Stimulated activated CD4-positive, alpha-beta T cell treated with anti-CD3 and anti-CD28 coated beads, Interleukin-15, amount 100 ng/mL, for 48 hours (primary cell): ENCODE measurements at places on chromosomes 5 and 9.

- DNase-seq, result no peak
Measured at GRCh38 chr5:33843579-33843978, 48.2 kb downstream of the ADAMTS12 start.

GRCh38 chr9:36138901-36139300 lies 2.4 kb downstream of the GLIPR2 start:
- DNase-seq, result no peak

- no peak for DNase-seq
Measured at GRCh38 chr9:25381141-25381540, 297.1 kb downstream of the TUSC1 start.

DNA sequence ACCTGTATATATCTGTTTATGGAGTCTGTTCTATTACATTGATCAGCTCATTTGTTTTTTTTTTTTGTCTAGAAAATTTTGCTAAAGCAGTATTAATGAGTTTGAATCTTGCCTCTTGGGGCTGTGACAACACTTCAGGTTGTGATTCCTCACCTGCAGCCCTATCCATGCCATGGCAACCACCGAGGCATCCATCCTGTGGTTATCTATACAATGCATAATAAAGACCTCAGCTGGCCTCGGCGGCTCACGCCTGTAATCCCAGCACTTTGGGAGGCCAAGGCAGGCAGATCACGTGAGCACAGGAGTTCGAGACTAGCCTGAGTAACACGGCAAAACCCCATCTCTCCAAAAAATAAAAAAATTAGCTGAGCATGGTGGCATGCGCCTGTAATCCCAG lies 28.1 kb upstream of the PDCD1LG2 start:
- DNase-seq, result no peak

- DNase-seq, result no peak
Measured at GRCh38 chr5:109485030-109485429, 75.3 kb upstream of the PJA2 start.

DNA sequence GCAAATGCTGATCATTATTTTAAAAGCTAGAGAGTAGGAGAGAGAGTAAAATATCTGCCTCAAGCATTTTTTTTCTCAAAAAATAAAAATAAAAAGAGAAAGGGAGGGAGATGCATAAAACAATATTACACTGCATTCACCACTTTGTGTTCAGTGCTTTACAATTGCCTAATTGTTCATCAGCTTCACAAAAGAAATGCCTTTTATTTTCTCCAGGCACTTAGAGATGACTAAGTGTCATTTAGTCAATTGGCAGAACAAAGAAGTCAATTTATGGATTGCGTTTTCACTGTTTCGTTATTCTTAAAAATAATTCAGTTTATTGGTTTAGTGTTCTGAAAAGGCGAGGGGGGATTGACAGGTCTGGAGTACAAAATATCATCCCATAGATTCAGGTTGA lies 232.5 kb upstream of the CCNH start:
- DNase-seq, result no peak

DNA sequence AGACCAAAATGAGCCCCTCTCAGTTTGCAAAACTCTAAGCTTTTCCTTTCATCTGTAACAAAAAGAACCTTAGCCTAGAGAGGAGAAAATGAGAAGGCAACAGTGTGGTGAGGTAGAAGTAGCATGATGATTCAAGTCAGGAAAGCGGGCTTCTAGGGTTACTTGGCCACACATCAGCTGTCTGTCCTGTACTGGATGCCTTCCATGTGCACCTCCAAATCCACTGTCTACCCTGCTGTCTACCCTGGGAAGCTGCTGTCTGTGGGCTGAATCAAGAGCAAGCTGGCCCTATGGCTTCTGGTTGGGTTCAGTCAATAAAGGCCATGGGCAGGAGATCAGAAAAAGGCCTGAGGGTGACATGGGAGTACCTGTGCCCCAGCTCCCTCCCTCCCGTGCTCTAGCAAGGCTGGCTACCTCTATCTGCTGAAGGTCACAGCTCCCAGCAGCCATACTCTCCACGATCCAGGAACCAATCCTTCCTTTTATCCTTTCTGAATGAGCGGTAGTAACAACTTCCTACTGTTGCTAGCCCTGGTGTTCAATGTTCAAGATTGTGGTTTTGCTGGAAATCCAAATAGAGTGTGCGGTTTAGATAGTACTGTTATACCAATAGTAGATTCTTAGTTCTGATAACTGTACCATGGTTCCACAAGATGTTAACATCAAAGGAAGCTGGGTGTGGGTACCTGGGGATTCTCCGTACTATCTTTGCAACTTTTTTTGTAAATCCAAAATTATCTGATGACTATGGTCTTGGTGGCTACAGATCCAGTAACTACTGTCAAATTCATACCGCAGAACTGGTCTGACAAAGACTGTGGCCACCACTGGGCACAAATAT lies 191.0 kb downstream of the ESM1 start:
- no peak for DNase-seq

DNA sequence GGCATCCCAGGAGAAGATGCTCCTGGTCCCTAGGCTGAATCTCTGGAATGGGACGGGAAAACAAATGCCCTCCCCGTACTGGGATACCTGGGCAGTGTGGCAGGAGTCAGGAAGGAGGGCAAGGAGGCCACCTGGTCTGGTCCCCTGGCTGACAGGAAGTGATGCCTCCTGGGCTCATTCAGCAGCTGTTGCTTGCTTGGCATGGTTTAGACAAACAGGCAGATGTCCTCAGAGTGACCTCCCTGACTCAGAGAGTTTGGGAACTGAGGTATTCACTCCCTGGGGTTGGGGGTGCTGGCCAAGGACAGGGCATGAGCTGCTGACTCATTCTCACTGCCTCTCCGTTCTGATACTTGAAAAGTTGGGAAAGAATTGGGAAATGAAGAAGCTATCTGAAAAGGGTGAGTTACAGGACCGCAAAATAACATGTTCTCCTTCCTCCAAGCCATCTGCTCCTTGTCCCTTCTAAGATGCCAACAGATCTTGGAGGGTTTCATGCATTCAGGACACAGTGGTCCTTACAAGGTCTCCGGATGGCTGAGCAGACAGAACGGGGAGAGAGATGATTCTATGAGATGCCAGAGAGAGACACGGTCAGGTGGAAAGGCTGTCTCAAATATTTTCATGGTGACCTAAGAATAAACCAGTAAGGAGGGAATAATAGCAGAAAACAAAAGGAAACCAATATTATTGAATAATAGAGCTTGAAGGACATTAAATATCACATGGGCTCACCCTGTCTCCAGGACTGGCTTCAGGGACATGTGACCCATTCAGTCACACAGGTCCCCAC lies 534.5 kb downstream of the BNC2 start:
- DNase-seq, result no peak

GRCh38 chr9:81497091-81497490 lies 192.3 kb downstream of the TLE1 start:
- DNase-seq, result no peak

DNA sequence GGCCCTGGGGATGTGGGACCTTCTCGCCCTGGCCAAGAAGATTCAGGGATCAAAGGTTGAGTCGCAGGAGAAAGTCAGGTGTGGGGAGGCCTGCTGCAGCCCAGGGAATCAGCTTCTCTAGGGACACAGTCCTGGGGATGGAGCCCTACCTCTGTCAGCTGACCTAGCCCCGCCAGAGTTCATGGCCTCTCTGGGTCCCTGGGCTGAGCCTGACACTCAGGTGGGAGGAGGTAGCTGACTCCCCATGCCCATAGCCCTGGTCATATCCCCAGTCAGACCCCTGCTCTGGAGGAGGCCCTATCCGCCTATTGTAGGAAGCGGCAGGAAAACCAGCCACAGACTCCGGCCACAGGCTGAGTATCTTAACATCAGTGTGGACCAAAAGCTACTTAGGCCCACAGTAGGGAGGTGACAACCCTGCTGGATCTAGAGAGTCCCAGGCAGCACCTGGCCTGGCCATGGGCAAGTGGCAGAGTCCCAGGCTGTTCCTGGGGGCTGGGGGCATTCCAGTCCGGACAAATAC lies 15.0 kb upstream of the MRNIP start:
- no peak for DNase-seq

DNA sequence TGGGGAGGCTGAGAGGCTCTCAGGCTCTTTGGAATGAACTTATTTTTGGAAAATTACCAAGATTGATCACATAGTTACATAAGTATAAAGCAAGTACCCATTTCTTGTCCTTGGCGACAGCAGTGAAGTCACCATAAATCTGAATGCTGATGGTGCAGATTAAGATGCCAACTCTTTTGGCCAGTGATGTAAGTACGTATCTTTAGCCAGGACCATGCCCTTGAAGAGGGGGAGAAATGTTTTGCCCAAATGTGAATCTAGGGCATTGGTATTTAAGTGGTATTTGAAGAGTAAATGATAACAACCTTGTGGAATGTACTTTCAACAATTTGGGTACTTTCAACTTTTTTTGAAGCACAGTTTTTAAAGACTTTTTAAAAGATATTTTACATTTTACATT lies 68.2 kb upstream of the RAD23B start:
- no peak for DNase-seq

- DNase-seq, result no peak
Measured at GRCh38 chr9:101028346-101029314, at the start of gene PLPPR1. PLPPR1 (plus strand) TSS chr9:101028727.

GRCh38 chr5:135040034-135040332 lies 6.0 kb upstream of the PITX1 start:
- DNase-seq, result no peak

GRCh38 chr9:2093920-2094597 lies 78.9 kb downstream of the SMARCA2 start:
- no peak for DNase-seq

DNA sequence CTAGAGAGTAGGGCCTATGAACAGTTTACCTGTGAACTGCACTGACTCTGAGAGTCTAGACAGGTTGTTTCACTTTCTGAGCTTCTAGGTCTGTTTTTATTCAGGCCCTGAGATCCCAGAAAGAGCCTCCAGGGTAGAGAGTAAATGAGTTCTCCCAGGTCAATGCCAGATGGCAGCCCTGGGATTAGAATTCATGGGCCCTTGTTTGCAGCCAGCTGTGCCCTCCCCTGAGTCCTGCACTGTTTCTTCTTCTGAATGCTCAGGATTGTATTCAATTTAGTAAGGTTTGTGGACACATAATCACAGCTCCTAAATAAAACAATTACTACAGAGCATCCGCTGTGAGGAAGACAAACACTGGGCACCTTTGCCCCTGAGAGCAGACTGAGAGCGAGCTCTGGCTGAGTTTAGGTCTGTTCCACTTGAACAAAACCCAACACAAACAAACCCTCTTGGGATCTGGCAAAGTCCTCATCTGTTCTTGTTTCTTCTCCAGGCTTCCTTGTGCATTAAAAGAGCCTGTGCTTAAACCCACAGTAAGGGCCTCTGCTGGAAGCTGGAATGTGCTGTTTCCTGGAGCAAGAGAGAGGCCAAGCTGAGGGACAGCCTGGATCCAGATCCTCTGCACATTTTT lies 29.9 kb downstream of the FAM219A start:
- no peak for DNase-seq

GRCh38 chr5:61732796-61733195 lies 400.7 kb downstream of the ZSWIM6 start:
- no peak for DNase-seq

GRCh38 chr5:165420493-165420892 lies 1915.1 kb downstream of the MAT2B start:
- no peak for DNase-seq

DNA sequence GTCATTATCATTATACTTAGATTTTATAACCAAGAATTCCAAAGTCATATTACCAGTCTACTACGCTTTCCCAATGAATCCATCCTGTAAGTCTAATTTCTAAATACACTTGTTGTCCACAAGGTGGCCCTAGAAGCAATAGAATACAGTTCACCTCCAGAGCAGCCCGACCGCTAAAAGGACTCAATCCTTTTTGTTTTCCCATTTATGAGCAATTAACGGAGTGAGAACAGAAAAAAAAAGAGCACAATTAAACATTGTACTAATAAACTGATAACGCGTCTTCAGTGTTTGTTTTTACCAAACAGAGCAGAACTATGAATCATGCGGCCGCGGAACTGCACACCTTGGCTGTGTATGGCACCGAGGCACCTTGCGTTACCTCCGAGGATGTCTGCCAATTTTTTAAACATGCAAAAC lies 160.7 kb upstream of the DAPK1 start:
- no peak for DNase-seq

DNA sequence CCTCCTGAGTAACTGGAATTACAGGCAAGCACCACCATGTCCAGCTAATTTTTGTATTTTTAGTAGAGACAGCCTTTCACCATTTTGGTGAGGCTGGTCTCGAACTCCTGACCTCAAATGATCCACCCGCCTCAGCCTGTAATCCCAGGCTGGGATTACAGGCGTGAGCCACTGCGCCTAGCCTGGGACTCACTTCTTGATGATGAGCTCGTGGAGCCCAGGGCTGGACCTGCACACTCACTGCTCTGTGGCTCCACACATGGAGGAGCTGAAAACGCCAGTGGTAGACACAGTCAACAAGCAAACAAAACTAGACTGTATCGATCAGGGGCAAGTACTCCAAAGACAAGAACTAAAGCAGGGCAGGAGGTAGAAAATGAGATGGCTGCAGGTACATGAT lies 59.8 kb upstream of the RPL26L1 start:
- no peak for DNase-seq

DNA sequence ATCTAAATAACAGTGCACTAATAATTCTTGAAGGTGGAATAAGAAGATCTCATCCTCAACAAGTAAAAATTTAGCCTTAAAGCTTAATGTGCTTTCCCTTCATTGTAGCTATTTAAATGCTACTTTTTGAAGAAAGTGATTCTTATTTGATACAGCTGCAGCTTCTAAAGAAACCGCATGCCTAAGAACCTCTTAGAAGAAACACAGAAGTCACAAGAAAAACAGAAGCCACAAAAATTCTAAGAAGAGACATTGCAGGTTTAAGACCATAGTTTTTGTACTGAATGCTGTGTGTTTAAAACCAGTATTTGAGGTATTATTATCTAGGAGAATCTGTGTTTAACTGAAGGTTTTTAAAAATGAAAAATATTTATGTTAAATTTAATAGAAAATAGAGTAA lies 68.3 kb downstream of the PPIP5K2 start:
- DNase-seq, result no peak

DNA sequence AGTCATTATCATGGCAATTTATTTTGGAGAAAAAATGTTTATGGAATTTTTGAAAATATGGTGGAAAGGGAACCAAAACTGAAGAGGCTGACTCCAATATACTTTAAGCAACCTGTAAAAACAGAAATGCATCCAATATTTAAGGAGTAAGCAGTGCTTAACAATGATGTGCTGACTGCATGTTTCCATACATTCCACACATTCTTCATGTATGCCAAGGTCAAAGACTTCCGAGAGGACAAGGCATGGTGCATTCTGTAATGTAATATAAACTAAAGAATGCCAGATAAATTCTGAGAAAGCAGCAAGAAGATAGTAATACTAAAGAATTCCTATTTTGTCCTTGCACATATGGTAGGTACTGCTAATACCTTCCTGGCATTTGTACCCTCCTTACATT lies 2015.9 kb upstream of the CDH9 start:
- DNase-seq, result no peak

DNA sequence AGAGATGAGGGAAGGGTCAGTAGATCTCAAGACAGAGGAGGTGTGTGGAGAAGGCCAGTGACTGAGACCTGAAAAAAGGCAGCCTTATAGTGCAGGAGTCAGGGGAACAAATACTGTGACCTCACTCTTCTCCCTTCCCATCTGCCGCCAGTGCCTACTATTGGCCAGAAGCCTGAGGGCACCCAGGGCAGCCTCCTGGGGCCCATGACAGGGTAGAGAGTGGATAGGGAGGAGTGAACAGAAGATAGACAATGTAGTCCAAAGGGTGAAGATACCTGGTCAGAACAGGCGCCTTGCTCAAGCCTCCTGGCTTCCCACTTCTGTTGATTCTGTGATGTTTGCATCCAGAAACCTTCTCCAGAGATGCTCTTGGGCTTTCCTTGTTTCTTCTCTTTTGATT lies 196.7 kb downstream of the PBX3 start:
- DNase-seq, result no peak

- DNase-seq, result no peak
Measured at GRCh38 chr5:76813982-76814562, 4.8 kb upstream of the F2RL1 start.
